ENCODE measurements at places on chromosomes 2 and 18.

DNA sequence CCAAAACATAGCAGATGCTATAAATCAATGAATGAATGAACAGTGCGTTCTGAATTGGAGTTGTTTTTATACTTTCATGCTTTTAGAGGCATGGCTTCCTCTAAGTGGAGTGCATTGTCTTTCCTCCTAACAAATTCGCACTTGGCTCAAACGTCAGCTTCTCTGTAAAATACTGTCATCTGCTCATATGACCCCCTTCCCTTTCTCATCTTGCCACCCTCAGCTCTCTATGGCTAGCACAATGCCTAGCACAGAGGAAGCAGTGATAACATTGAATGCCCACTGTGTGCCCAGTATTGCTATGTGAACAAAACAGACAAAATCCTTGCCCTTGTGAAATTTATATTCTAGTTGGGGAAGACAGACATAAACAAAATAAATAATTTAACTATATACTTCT lies 258.8 kb downstream of the MREG start:
- no peak for DNase-seq
- H3K27ac ChIP-seq, result no peak overlapping the region
- H3K36me3 ChIP-seq, result no peaks in the 10 kb centered on the region
- H3K4me1 ChIP-seq, result peaks cover 16% of the 10 kb centered on the region
- H3K4me3 ChIP-seq, result no peak overlapping the region
- no peaks in the 10 kb centered on the region for H3K27me3 ChIP-seq

DNA sequence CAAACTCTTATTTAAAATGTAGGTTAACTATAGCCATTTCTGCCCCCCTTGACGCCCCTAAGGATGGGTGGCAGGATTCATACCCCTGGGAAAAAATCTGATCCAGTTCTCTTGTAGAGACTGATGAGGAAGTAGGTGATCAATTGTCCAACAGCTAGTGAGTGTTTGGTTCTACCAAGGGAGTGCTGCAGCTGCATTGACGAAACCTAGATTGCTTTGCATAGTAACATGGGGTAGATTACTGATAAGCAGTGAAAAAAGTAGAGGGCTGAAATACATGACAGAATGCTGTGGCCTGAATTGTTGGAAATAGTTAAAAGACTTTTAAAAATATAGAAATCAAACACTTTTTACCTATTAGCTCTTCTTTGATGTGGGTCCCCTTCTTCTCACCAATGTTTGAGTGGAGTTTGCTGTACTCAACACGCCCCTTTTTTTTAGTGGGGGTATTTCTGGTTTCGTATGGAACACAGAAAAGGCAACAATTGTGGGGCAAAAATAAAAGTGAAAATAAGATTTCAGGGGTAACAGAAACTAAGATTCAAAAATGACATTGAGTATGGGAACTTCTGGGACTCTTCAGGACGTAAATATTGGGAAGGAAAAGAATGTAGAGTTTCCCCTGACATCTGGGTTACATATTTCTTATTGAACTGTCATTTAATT lies 66.2 kb downstream of the MAIP1 start:
- H3K27ac ChIP-seq, result peak overlapping the region; percentile 11
- no peaks in the 10 kb centered on the region for H3K36me3 ChIP-seq
- no peaks in the 10 kb centered on the region for H3K27me3 ChIP-seq
- peak; percentile 39 for DNase-seq
- H3K4me3 ChIP-seq, result peak overlapping the region; percentile 33

DNA sequence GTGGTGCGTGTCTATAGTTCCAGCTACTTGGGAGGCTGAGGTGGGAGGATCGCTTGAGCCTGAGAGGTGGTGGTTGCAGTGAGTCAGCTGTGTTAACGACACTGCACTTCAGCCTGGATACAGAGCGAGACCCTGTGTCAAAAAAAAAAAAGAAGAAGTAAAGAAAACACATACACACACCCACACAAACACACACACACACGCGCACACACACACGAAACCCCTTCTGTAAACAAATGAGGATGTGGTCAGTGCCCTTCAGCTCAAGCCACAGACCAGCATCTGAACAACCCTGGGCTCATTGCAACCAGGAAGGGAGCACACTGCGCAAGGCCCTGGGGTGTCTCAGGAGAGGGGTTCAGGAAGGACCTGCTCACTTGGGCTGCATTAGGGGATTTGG lies 47.9 kb upstream of the KCNF1 start:
- no peaks in the 10 kb centered on the region for H3K36me3 ChIP-seq

GRCh38 chr2:204220896-204221295 lies 284.3 kb downstream of the ICOS start:
- no peaks in the 10 kb centered on the region for H3K4me1 ChIP-seq
- no peaks in the 10 kb centered on the region for H3K27me3 ChIP-seq
- H3K4me3 ChIP-seq, result no peak overlapping the region
- no peak for DNase-seq
- H3K27ac ChIP-seq, result no peak overlapping the region
- H3K36me3 ChIP-seq, result no peaks in the 10 kb centered on the region

- no peaks in the 10 kb centered on the region for H3K27me3 ChIP-seq
- no peak overlapping the region for H3K4me3 ChIP-seq
- H3K27ac ChIP-seq, result no peak overlapping the region
- no peaks in the 10 kb centered on the region for H3K4me1 ChIP-seq
- DNase-seq, result no peak
Measured at GRCh38 chr2:200364620-200365019, 58.1 kb downstream of the SPATS2L start.

DNA sequence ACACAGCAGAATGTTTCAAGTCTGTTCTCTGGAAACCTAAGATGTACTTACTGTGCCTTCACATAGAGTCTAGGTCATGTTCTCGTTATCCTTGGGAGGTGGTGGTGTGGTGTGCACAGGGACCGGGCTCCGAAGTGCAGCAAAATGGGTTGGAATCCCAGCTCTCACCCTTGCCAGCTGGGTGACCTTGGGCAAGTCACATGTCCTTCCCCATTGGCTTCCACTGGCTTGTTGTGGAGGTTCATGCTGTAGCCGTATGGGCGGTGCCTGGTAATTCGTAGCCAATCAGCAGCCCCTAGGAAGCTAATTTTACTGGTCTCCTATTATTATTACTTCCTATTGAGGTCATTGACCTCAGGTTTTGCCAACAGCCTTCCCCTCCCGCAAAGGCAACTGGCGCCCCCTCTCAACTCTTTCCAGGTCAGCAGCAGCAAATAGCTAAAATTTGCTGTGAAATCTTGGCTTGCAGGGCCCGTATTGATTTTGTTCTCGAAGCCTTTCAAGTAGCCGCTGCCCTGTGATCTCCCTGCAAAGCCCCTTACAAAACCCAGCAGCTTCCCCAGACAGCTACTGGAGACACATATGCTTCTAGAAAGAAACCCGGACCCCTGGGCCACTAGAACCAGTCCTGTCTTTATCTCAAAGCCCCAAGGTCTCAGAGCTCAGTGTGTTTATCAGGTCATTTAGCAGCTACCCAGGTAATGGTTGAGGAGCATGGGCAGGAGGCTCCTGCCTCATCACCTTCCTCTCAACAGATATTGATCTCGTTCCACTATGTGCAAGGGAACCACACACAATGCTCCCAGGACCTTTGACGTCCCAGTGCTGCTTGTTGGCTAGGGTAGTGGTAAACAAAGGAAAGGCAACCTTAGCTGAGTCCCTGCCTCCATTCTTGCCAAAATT lies 66.5 kb upstream of the SLC1A4 start:
- H3K36me3 ChIP-seq, result no peaks in the 10 kb centered on the region
- H3K4me3 ChIP-seq, result no peak overlapping the region
- H3K4me1 ChIP-seq, result peaks cover 38% of the 10 kb centered on the region

- H3K27me3 ChIP-seq, result no peaks in the 10 kb centered on the region
- DNase-seq, result no peak
- H3K36me3 ChIP-seq, result no peaks in the 10 kb centered on the region
- H3K27ac ChIP-seq, result no peak overlapping the region
Measured at GRCh38 chr2:9228088-9228751, 21.6 kb downstream of the ASAP2 start.

- H3K4me3 ChIP-seq, result no peak overlapping the region
- H3K27ac ChIP-seq, result no peak overlapping the region
- H3K27me3 ChIP-seq, result no peaks in the 10 kb centered on the region
Measured at GRCh38 chr2:179787601-179788000, 73.8 kb downstream of the ZNF385B start.

DNA sequence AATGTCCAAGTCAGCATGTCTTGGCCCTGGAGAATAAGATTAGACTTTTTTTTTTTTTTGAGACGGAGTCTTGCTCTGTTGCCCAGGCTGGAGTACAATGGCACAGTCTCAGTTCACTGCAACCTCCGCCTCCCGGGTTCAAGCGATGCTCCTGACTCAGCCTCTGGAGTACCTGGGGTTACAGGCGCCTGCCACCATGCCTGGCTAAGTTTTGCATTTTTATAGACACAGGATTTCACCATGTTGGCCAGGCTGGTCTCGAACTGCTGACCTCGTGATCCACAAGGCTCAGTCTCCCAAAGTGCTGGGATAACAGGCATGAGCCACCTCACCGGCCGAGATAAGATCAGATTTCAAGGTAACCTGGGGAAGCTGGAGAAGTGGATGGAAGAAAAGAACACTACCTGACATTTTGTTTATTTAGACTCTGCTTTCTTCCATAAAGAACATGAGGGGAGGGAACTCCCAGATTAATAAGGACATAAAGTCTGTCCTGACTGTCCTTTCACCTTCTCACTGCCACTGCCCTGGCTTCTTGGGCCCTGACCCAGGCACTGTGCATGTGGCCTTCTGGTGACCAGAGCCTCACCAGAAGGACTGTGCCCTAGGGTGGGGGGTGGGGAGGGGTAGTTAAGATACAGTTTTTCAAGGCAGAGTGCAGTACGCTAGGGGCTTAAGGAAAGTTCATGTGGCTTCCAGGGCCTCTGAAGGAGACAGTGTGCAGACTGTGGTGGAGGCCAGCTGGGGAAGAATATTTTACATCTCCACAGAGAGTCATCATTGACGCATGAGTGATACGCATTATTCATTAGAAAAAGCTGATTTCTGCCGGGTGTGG lies 4.8 kb upstream of the IMPA2 start:
- DNase-seq, result no peak
- no peaks in the 10 kb centered on the region for H3K36me3 ChIP-seq
- H3K4me3 ChIP-seq, result no peak overlapping the region
- H3K27ac ChIP-seq, result no peak overlapping the region
- H3K27me3 ChIP-seq, result no peaks in the 10 kb centered on the region

- H3K36me3 ChIP-seq, result no peaks in the 10 kb centered on the region
- no peaks in the 10 kb centered on the region for H3K4me1 ChIP-seq
- no peak for DNase-seq
Measured at GRCh38 chr2:181646415-181646987, 10.4 kb downstream of the CERKL start.

DNA sequence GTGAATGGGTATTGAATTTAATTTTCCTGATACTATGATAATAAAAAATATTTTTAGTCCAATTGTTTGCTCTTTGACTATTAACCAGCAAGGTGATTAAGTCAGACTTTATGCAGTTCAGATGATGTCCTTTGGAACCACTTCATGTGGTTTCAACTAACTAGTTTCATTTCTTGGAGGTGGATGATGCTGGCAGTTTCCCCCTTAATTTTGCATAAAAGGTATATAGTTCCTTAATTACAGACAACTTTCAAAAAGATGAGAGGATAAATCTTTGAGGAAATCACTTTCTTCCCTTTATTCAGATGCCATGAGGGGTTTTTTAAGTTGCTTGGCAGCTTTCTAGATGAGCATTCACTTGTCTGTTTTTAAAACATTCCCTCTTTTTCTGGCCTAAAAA lies 223.1 kb downstream of the PHLPP1 start:
- H3K4me1 ChIP-seq, result peaks cover 14% of the 10 kb centered on the region
- H3K27me3 ChIP-seq, result no peaks in the 10 kb centered on the region
- DNase-seq, result peak; percentile 60
- H3K27ac ChIP-seq, result no peak overlapping the region
- no peak overlapping the region for H3K4me3 ChIP-seq

- no peaks in the 10 kb centered on the region for H3K36me3 ChIP-seq
- no peak for DNase-seq
- H3K4me3 ChIP-seq, result no peak overlapping the region
Measured at GRCh38 chr2:132875193-132875592, 205.2 kb upstream of the LYPD1 start.

GRCh38 chr2:464562-465309 lies 176.8 kb upstream of the ALKAL2 start:
- H3K36me3 ChIP-seq, result no peaks in the 10 kb centered on the region
- no peak overlapping the region for H3K27ac ChIP-seq

GRCh38 chr2:202094426-202094986 lies 21.5 kb downstream of the KIAA2012 start:
- no peak for DNase-seq
- H3K27ac ChIP-seq, result no peak overlapping the region
- no peaks in the 10 kb centered on the region for H3K36me3 ChIP-seq
- H3K4me1 ChIP-seq, result no peaks in the 10 kb centered on the region
- H3K27me3 ChIP-seq, result no peaks in the 10 kb centered on the region

GRCh38 chr2:64624108-64624610 lies 29.6 kb downstream of the SERTAD2 start:
- no peak overlapping the region for H3K27ac ChIP-seq
- no peak overlapping the region for H3K4me3 ChIP-seq
- H3K27me3 ChIP-seq, result no peaks in the 10 kb centered on the region
- no peaks in the 10 kb centered on the region for H3K4me1 ChIP-seq
- no peak for DNase-seq

GRCh38 chr2:60226943-60227342 lies 326.5 kb downstream of the BCL11A start:
- no peaks in the 10 kb centered on the region for H3K36me3 ChIP-seq
- no peaks in the 10 kb centered on the region for H3K27me3 ChIP-seq
- DNase-seq, result no peak
- no peak overlapping the region for H3K4me3 ChIP-seq
- H3K27ac ChIP-seq, result no peak overlapping the region

DNA sequence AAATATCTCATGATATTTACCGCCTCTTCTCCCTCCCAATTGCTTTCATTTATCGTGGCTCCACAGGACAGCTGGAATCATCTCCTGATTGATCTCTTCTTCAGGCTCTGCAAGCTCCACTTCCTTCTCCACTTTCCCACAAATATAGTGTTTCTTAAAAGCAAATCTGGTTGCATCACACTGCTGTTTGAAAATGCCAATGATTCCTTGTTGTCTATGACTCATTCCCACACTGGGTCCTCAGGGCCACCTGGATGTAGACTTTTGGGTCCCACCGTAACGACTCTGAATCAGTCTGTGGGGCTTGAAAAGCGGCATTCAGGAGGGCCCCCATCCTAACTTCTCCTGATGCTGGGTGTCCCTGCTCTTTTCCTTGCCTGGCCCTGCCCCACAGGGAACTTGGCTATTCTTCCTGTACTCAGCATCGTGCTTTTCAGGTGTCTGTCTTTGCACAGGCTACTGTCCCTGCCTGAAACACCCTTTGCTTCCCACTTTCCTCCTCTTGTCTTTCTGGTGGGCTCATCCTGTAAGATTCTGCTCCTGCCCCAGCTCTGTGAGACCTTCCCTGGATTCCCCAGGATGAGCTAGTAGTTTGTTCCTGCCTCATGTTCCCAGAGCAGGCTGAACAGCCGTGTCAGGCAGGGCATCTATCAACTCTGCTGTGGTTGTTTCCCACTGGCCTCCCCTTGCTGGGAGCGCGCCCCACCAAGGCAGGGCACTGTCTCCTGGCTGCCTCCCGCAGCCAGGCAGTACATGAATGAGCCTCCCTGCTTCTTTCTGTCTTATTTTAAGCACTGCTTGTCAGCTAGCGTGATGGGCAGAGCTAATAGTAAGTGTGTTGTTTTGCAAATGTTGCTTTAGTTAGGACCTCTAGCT lies 111.9 kb downstream of the KCTD1 start:
- no peaks in the 10 kb centered on the region for H3K36me3 ChIP-seq
- no peak for DNase-seq
- H3K27ac ChIP-seq, result no peak overlapping the region
- no peaks in the 10 kb centered on the region for H3K27me3 ChIP-seq

GRCh38 chr2:235601960-235602704 lies 108.3 kb downstream of the AGAP1 start:
- H3K4me3 ChIP-seq, result no peak overlapping the region
- peak overlapping the region; percentile 99 for H3K27ac ChIP-seq
- peaks cover 21% of the 10 kb centered on the region for H3K4me1 ChIP-seq
- peak; percentile 95 for DNase-seq
- H3K27me3 ChIP-seq, result no peaks in the 10 kb centered on the region
